Activated T-cell treated with anti-CD3 and anti-CD28 coated beads for 4 hours (primary cell): ENCODE measurements at places on chromosomes 6 and 20.

- no peak for DNase-seq
Measured at GRCh38 chr6:53822401-53823125, 27.8 kb downstream of the LRRC1 start.

DNA sequence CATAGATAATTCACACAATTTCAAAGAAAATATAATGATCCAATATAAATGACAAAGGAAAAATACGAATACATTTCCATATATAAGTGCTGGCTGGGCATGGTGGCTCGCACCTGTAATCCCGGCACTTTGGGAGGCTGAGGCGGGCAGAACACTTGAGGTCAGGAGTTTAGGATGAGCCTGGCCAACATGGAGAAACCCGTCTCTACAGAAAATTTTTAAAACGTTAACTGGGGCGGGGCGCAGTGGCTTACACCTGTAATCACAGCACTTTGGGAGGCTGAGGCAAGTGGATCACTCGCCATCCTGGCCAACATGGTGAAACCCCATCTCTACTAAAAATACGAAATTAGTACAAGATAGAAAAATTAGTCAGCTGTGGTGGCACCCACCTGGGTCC, 14.9 kb upstream of the MAPK13 start:
- no peak for DNase-seq

GRCh38 chr6:57087916-57088315, 2.1 kb upstream of the ZNF451 start:
- no peak for DNase-seq

GRCh38 chr6:168927026-168927425, 326.6 kb downstream of the THBS2 start:
- DNase-seq: no peak

DNA sequence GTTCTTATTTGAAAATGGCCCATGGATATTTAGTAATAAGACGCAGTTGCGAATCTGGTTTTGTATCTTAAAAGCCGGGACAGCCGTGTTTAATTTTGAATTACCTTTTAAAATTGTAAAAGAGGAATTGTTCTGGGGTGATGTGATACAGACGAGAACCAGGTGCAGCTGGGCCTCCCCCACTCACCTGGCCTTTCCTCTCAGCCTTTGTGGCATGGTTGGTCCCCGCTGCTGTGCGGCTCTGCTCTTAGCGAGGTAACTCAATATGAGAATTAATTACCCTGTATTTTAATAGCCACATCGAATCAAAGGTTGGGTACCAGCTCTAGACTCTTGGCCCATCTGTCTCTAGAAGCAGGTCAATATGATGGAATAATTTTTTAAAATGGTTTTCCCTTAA, 56.5 kb upstream of the DACT2 start:
- DNase-seq: no peak

- DNase-seq: no peak
Measured at GRCh38 chr6:143675946-143676345, 1.8 kb upstream of the PHACTR2 start.

- no peak for DNase-seq
Measured at GRCh38 chr20:41428285-41428684, 61.7 kb upstream of the EMILIN3 start.

GRCh38 chr20:13009682-13010406, 1.1 kb downstream of the SPTLC3 start:
- DNase-seq: no peak

DNA sequence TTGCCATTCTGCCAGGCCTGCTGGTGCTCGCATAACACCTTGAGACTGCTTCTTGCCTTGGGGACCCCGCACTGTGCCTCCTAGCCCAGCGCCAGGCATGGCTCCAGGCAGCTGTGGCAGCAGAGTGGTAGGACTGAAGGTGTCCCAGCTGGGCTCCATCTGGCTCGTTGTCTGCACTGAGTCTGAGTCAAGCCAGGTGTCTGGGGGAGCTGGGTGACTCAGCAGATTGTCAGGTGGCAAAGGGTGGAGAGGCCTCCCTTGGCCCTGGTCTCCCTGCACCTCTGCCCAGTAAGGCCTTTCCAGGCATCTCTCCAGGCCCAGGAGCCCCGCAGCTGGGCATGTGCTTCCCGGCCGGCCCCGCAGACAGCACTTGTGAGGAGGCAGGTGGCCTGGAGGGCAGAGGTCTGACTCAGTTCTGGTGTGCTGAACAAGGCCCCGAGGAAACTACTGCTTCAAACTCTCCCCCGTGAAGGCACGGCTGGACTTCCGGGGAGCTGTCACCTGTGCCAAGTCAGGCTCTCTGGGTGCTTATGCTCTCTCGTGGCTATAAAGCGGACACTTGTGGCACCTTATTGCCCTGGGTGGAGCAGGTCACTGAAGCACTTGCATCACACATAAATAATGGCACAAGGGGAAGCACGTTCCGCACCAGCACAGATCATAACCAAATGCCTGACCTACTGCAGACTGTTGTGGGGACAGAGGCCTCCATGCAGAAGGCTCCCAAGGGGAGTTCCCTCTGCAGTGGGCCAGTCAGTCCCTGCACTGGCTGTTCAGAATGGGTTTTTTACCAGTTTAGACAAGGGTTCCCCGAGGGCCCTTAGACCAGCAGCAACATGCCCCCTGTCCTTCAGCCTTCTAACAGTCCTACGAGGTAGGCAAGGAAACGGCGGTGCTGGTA, 27.5 kb downstream of the FOXC1 start:
- no peak for DNase-seq

DNA sequence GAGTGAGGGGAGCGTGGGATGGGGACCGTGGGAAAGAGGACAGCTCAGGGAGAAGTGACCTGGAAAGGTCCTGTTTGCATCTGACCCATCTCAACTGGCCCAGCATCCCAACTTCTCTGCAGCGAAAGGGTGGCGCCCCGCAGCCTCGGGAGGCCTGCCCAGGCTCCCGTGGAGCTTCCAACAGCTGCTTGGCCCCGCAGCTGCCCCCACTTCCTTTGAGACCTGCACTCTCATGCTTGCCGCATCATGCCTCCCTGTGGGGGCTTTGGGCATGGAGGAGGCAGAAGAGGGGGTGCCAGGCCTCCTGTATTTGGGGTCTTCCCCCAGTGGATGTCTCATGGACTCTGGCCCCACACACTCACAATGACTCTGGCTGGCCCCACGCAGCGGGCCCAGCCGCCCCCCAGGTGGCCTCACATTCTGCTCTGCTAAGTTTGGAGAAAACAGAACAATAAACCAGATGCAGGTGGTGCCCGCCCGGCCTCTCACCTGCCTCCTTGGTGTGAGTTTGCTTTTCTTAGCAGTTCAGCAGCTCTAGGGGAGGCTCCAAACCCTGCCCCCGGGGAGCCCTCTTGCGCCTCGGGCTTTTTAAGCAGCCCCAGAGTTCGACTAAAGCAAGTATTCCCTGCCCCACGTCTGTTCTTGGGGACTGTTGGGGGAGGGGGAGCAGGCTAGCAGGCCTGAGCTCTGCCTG, 40.7 kb downstream of the CPXM1 start:
- no peak for DNase-seq

DNA sequence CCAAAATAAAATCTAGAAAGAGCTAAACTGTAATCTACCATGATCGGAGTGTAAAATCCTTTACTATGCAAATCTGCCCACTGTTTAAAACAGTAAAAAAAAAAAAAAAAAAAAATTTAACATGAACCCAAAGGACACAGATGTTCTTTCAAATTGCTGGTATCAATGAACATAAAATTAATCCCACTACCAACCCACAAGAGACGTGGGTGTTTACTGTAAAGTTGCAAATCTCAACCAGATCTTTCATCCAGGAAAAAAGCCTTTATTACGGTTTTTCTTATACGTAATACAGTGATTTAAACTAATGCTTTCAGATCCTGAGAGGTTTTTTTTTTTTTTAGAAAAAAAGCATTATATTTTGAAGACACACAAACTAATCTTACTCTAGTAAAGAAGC, 2.5 kb downstream of the CDK19 start:
- DNase-seq: no peak

GRCh38 chr6:67231092-67231491, 1404.0 kb upstream of the ADGRB3 start:
- no peak for DNase-seq

- DNase-seq: no peak
Measured at GRCh38 chr6:125831659-125832058, 40.9 kb downstream of the NCOA7 start.

GRCh38 chr20:61812121-61812844, 253.4 kb downstream of the TAF4 start:
- DNase-seq: no peak

- DNase-seq: no peak
Measured at GRCh38 chr6:9409126-9409525, 973.8 kb upstream of the SLC35B3 start.

DNA sequence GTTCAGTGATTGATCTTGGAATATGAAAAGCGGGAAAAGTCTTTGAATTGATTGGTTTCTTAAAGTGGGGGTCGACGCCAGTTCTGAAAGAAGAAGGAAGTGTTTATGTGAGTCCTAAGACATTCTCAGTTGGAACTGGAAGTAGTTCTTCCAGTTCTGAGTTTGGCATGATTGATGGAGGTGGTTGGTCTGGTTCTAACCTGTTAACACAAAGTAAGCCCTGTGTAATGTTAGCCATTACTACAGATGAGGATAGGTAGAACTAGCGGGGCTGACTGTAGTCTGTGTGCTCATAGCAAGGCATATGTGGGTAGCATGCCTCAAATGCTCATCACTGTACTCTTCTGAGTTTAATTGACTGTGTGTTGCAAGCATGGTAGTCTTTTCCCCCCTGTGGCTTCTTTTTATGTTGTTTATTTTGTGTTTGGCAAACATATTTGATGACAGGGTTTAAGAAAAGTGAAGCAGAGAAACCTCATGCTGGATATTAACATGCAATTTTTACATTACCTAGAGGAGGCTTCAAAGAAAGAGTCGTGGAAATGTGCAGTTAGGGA, 24.9 kb downstream of the CITED2 start:
- DNase-seq: no peak

GRCh38 chr6:138287144-138287955, 69.1 kb upstream of the PBOV1 start:
- peak; percentile 29 for DNase-seq

- DNase-seq: no peak
Measured at GRCh38 chr6:164532198-164533044, 777.0 kb downstream of the C6orf118 start.

DNA sequence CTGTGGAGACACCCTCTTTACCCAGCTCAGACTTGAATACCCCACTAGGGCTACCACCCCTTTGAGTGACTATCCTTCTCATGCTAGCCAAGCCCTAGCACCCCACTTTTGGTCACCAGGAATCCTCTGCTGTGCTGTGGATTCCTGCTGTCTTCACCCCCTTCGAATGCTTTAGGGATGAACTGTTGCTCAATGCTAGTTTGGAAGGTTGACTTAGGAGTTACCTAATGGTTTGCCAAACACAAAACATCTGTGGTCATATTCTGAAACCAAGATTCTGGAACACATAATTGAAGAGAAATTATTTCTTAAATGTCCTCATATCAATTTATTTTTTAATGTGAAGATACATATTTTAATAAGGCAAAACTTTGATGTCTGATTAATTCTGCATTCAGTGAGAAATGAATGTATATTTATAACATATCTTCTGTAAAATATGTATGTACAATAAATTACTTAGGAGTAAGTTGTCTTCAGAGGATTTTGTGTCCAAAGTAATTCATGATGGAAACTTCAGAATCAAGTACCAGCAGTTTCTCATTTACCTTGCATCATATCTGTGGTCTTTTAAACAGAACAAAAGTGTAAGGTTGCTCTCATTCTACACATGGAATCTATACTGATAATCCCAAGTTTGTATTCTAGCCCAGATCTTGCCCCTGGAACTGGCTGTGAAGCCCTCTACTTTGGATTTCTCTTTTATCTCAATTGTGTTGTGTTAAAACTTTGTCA, 46.9 kb downstream of the TMEM200A start:
- no peak for DNase-seq

DNA sequence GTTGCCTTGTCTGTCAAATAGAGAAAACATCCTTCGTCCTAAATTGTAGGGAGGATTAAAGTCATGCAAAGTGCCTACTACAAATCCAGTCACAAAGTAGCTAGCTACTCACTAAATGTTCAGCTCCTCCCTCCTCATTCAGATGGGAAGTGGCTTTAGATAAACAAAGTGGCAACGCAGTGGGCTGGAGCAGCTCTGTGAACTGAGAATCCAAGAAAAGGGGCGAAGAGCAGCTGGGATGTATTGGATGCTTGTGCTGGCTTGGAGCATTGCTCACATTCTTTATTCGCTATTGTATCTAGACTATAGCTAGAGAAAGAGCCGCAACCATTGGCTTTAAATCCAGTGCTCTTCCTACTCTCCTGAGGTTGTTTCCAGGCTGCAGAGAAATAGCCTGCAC, 10.3 kb downstream of the MOG start:
- DNase-seq: no peak

DNA sequence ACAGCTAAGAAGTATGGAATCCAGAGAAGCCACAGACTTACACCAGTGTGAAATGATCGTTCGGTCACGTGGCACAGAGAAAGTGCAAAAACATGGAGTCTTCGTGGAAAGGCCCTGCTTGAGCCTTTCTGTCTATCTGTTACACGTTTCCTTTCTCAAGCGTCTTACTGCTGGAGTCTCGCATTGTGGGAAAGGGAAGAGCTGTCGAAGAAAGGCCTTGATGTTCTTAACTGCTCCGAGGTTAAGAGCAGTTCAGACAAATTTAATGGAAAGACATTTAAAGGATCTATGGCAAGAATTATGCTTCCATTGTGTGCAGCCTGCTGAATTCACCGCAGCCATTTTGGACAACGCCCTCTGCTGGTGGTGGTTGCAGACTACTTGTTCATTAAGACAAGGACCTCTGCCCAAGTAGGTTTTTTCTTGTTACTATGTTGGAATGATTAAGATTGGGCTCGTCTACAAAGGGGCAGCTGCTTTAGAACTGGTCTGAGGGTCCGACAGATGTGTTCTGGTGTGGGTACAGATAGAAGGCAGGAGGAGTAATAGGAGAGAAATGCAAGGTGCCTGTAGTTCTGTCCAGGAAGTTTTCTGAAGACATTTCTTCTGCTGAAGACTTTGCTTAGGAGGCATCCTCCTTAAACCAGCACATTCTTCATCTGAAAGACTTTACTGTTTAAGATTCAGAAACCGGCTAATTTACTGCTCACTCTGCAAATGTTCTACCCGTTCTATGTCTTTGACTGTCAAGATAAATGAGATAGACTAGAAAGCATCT, 24.7 kb upstream of the CCN6 start:
- peak; percentile 61 for DNase-seq

DNA sequence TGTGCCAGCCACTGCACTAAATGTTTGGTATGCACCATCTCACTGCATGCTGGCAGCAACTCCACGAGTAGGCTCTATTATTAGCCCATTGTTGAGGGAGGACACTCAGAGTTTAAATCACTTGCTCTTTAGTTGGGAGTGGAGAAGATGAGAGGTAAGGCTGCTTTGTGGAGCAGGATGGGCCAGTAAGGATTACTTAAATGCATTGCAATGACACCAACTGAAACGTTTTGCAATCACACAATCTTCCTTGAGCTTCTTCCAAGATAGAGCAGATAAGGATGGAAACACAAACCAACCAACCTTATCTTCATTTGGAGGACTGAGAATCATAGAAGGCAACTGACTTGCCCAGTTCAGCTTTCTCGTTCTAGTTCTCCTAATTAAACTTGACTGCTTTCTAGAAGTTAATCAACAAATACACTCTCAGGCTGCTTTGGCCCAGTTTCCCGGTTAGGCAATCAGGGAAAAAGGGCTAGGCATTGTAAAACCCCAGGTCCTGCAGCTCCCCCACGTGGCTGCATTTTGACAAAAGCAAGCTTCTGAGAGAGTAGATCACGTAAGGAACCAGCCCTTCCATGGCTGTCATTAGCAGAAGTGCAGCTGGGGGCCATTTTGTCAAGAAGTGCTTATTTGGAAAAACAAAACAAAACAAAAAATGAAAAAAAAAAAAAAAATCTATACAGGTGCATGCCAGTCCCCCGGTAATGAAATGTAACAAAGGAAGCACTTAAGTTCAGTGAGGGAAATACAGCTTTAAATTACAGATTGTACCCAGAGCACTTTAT, 130.6 kb downstream of the BCAS1 start:
- DNase-seq: peak; percentile 58

GRCh38 chr6:15776458-15776980, 113.7 kb upstream of the DTNBP1 start:
- DNase-seq: no peak
